ENCODE measurements at places on chromosomes 4 and X.

DNA sequence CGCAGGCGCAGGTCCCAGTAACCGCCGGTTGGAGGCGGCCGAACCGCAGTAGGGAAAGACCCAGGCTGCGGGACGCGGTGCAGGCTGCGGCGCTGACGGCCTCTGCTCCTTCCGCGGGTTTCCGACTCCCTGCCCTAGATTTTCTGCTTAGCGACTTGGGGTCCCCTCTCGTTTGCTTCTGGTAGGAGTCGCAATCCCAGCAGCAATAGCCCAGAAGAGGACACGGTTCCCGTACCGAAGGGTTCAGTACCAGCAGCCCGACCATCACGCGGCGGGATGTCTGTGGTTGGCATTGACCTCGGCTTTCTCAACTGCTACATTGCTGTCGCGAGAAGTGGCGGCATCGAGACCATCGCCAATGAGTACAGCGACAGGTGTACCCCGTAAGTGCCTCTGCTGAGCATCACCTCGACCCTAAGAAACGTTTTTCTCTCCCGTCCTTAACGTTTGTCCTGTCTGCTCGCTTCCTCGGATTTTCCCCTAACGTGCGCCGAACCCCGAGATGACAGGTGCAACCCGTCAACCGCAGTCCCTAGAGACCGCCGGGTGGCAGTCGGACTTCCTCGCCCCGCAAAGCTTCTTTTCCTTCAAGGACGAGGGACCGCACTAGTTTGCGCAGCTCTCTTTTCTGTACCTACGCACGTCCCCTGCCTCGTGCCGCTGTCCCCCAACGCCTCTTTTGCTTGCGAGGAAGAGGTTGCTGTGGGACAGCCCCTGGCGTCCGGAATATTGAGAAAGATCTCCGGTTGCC is at the start of gene HSPA4L:
TSS of gene HSPA4L (plus strand) at position 48 of the 751 bp plus-strand sequence. CDS start at position 277, 229 bp downstream.
- DNase-seq, result no peak

GRCh38 chrX:26071618-26072017 is 66.5 kb upstream of the MAGEB18 start:
- DNase-seq, result no peak

GRCh38 chr4:31411565-31411964 is 691.4 kb downstream of the PCDH7 start:
- no peak for DNase-seq

- no peak for DNase-seq
These were observed 544.9 kb downstream of the ANKRD50 start for GRCh38 chr4:124167602-124168001.

GRCh38 chr4:9901257-9901656 is 119.8 kb downstream of the DRD5 start:
- no peak for DNase-seq

- no peak for DNase-seq
These were observed 48.2 kb downstream of the STK26 start for GRCh38 chrX:132071254-132071653.

DNA sequence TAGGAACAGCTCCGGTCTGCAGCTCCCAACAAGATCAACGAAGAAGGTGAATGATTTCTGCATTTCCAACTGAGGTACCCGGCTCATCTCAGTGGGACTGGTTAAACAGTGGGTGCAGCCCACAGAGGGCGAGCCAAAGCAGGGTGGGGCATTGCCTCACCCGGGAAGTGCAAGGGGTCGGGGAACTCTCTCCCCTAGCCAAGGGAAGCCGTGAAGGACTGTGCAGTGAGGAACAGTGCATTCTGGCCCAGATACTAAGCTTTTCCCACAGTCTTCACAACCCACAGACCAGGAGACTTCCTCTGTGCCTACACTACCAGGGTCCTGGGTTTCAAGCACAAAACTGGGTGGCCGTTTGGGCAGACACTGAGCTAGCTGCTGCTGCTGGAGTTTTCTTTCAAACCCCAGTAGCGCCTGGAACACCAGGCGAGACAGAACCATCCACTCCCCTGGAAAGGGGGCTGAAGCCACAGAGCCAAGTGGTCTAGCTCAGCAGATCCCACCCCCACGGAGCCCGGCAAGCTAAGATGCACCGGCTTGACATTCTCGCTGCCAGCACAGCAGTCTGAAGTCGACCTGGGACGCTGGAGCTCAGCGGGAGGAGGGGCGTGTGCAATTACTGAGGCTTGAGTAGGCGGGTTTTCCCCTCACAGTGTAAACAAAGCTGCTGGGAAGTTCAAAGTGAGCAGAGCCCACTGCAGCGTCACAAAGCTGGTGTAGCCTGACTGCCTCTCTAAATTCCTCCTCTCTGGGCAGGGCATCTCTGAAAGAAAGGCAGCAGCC is 84.6 kb downstream of the THOC2 start:
- DNase-seq, result no peak

GRCh38 chrX:69066966-69067525 is 98.2 kb downstream of the PJA1 start:
- no peak for DNase-seq

DNA sequence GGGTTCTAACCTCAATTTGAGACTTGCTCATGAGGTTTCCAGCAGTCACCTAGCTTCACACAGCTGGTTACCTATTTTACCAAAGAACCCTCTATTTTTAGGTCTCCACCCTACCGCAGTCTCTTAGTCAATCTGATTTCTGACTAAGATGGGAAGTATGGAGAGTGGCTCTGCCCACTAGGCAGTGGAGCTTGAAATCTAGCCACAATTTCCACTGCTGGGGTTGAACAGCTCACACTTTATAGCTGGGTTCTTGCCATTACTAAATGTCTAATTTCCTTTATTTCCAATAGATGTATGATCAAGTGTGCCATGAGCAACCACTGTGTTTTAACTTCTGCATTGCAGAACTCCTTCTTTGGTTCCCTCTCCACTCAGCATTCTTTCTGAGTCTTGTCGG is 43.1 kb downstream of the GASK1B start:
- no peak for DNase-seq

DNA sequence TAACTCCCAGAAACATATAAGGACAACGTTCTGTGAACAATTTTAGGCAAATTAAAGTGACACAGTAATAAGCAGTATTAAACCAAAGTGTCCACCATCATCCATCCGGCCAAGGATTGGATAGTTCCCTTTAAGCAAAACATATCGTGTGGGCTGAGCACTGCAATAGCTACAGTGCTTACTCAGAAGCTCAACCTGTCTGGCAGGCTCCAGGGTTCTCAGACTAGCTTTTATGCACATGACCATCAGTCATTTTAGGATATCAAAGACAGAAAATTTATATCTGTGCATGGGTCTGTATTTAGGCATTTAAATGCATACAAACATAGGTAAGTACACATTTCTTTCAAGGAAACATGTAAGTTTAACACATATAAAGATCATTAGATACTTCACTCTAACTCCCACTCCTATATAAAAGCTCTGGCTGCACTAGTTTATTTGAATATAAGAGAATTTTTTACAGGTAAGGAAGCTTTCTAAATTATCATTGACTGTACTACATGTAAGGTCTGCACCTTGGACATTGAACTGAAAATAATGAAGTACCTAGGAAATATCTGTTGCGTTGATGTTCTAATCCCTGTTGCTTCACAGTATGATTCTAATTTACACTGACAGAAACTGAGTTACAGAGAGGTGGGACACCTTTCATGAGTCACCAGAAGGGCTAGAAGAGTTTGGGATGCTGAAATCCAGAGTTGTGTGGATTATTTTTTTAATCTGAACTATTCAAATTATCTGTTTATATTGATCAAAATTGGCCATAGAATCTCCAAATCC is 67.6 kb downstream of the ELOVL6 start:
- DNase-seq, result no peak

DNA sequence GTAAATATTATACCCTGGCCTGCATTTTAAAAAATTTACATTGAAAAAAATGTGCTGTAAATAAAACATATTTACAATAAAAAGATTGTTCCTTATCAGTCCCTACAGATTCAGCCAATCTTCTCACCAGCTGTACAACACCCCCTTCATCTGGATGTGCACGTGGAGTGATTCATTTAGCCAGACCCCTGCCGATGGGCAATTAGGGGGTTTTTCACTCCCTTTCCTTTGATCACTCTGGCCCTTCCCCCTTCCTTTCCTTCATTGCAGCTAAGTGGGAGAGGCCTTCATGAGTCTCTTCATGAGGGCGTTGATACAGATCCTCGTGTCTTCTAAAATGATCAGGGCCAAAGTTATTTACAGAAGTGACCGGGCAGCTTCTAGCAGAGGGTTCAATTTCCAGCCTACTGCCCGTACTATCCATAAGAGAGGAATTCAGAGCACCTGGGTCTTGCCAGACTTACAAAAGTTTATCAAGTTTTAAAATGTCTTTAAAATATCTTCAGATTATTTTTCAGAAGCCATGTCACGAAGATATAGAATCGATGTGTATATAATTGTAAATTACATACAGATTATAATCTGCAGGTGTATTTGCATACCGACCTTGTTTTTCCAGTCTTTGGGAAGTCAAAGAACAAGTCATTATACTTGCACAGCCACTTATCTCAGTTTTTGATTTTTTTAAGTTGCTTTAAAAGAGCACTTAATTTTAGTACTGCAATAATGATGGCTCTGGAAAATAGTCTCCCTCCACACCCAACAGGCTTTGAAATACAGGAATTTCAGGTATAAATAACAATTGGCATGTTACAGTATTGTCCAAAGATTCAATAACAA is 21.4 kb upstream of the RASL11B start:
- no peak for DNase-seq

DNA sequence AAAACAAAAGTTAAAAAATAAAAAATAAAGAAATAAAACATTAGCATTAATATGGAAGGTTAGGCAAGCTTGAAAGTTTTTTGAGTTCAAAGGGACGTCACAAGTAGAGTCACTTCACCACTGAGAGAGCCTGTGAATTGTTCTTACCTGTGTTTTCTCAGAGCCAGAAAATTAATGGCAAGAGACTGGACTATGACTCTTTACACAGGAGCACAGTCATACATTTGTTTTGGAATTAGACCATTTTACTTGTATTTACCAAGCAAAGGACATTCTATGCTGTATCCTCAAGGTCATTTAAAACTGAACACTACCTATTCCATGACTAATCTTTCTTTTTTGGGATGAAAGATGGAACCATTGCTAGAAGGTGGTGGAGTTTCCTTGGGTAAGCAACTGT is 346.1 kb downstream of the FAM47B start:
- no peak for DNase-seq

DNA sequence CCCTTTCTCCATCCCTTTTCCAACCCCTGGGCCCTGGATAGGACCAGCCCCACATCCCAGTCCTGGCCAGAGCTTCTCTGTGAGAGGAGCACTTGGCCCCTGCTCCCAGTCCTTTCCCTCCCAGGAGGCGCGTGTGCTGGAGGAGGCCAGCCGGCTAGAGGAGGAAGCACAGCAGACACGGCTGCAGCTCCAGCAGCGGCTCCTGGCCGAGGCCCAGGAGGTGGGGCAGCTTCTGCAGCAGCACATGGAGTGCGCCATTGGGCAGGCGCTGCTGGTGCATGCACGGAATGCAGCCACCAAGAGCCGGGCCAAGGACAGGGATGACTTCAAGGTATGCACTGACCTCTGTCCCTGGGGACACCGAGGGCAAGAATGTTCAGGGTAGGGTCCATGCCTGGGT is 87.5 kb downstream of the EVC start:
- DNase-seq, result no peak

DNA sequence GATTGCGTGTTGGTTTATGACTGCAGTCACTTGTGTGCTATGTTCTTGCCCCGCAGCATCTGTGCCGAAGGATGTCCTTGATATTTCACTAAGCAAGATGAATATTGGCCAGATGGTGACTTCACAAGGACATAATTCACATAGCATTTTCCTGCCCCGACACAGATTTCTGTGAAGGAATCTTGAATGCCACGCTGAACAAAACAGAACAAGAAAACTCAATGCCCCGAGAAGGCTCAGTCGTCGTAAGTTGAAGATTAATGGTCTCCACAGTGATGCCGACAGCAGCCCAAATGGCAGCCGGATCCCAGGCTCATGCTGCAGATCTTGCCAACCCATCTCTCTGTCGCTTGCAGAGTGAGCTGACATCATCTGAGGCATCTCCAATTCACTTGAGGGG is 145.9 kb downstream of the CPEB2 start:
- DNase-seq, result no peak

DNA sequence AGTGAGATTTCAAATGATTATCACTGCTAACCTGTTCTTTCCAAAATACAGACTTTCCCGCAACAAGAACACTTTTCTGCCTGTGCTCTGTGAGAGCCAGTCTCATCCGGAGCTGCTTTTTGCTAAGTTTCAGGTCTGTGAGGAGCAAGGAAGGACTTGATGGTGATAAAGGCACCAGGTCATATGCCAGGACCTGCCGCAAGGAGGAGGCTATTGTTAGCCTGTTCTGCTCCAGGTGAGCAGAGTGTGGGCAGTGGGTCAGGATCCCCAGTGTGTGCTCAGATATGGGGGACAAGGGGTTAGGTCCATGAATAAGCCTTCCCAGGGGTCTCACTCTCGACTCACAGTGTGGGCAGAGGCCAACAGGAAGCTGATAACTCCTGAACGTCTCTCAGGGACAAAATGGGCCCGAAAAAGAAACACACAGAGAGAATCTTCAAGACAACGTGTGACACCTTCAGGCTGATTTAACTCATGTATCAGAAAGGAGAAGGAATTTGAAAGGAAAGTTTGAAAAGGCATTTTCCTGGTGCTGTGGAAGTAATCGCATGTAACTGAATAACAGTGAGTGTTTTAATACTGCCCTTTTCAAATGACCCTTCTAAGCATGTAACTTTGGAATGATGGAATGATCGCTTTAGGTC is 57.7 kb upstream of the PDLIM3 start:
- DNase-seq, result no peak

- no peak for DNase-seq
These were observed 184.2 kb downstream of the FAT4 start for GRCh38 chr4:125498981-125499380.

DNA sequence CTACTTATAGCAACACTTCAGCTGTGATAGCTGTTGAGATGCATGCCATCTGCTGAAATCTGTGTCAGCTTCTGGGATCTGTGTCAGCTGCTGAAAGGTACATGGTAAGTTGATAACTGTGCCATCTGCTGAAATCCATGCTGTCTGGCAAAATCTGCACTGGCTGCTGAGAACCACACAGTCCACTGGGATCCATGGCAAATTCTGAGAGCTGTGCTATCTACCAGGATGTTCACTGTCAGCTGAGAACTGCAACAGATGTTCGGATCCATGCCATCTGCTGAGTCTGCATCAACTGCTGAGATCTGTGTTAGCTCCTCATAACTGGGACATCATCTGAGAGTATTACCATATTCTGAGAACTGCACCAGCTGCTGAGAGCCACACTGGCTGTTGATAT is 430.5 kb upstream of the POU3F4 start:
- DNase-seq, result no peak

- DNase-seq, result no peak
These were observed 204.7 kb downstream of the SPRY1 start for GRCh38 chr4:123600987-123601904.

DNA sequence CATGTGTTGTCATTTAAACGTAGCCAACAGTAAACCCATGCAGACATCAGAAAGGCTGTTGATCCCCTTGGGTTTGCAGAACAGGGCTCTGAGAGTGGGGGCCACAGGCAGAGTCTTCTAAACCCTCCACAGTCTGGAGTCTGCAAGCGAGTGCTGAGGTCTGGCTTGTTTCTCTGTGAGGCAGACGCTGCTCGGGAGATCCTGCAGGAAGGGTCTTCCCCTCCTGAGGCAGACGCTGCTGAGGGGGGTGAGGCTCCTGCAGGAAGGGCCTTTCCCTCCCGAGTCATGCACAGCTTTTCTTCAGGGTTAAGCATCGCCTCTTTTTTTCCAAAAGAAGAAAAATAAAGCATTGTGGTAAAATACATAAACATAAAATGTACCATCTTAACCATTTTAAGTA is 17.1 kb upstream of the PDE6B start:
- DNase-seq, result no peak

- DNase-seq, result no peak
These were observed 23.2 kb downstream of the PSAPL1 start for GRCh38 chr4:7411491-7411890.

Data from stimulated activated CD8-positive, alpha-beta memory T cell treated with anti-CD3 and anti-CD28 coated beads, Interleukin-4, amount 100 ng/mL, for 1 hour (primary cell).